ENCODE measurements at places on chromosomes 7 and 10. TPM values are rescaled to one million over a fixed set of nuclear protein-coding genes. Genes with fewer than 3 reads are reported as not detected.

ITGB8 gene
- total RNA-seq = 47.1 TPM

SP8 gene
- total RNA-seq = not detected

TLL2 gene
- 0.09 TPM for total RNA-seq

FFAR4 gene
- total RNA-seq = not detected

FGF8 gene
- total RNA-seq = not detected

PNLIPRP3 gene
- total RNA-seq = 0.09 TPM

LIPJ gene
- under 0.01 TPM for total RNA-seq

Data from smooth muscle cell of bladder (primary cell).